ENCODE measurements at places on chromosomes 2 and 18. TPM values are rescaled to one million over a fixed set of nuclear protein-coding genes. Genes with fewer than 3 reads are reported as not detected.

GRCh38 chr2:76563730-76564129, 853.0 kb upstream of the GCFC2 start:
- H3K4me1 ChIP-seq: no peaks in the 10 kb centered on the region
- no peak overlapping the region for H3K4me3 ChIP-seq
- no peaks in the 10 kb centered on the region for H3K27me3 ChIP-seq
- H3K27ac ChIP-seq: no peak overlapping the region
- DNase-seq: no peak
- H3K36me3 ChIP-seq: no peaks in the 10 kb centered on the region

GRCh38 chr2:175001566-175001965, 3.6 kb downstream of the CHN1 start:
- no peak overlapping the region for H3K27ac ChIP-seq
- peaks cover 6% of the 10 kb centered on the region for H3K4me1 ChIP-seq
- H3K36me3 ChIP-seq: no peaks in the 10 kb centered on the region
- DNase-seq: no peak
- H3K4me3 ChIP-seq: no peak overlapping the region

DNA sequence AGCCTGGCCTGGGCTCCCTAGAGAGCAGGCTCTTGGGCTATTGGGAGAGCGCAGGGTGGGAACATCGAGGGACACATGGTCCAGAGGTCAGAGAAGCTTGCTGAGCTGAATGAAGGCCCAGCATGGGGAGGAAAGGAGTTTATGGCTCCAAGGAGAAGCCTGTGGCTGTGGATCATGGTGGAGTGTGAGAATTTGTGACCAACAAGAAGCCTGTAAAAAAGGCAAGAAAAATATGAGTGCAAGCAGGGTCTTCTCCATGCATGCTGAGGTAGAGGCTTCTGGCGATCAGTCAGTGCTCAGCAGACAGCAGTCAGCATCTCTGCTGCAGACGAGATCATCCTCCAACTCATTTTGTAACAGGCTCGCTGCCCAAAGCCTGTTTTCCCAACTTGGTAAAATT, 1.3 kb upstream of the SCYGR3 start:
- peaks cover 17% of the 10 kb centered on the region for H3K27me3 ChIP-seq
- no peak overlapping the region for H3K4me3 ChIP-seq
- no peak for DNase-seq
- H3K27ac ChIP-seq: no peak overlapping the region
- H3K4me1 ChIP-seq: no peaks in the 10 kb centered on the region
- no peaks in the 10 kb centered on the region for H3K36me3 ChIP-seq

DNA sequence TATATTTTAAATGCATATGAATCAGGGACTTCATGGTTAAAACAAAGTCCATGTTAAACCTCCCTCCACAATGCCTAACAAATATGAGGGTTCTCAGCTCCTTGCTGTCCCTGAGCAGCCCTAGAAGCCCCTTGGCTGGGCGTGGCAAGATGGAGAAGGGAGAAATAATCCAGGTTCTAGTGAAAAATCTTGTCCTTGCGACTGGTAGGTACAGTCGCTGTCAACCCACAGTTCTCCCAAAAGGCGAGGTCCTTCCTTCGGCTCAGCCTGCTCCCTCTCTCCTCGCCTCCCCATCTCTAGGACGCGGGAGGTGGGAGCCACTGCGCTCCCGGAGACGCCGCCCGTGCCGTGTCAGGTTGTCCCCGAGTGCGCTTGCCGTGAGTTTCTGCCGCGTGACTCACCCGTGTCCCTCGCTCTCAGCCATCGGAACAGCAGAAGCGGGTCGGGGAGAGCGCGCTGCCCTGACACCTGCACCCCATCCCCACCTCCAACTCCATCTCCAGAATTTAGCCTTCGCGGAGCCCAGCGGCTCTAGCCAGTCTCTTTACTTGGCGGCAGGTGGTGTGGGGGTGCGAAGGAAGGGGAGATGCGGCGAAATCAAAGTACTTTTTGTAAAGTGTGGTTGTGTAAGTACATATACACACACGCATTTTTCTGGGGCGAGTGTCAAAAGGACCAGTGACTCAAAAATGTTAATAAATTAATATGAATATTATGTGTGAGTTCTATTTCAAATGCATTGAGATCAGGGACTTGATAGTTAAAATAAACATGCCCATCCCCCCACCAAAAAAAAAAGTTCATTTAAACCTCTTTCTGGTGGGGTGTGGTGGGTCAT, 65.1 kb upstream of the TMEM17 start:
- no peaks in the 10 kb centered on the region for H3K4me1 ChIP-seq
- peaks cover 32% of the 10 kb centered on the region for H3K27me3 ChIP-seq
- no peak overlapping the region for H3K4me3 ChIP-seq

GRCh38 chr18:60067426-60068210, 167.8 kb downstream of the PMAIP1 start:
- H3K4me1 ChIP-seq: no peaks in the 10 kb centered on the region
- H3K4me3 ChIP-seq: no peak overlapping the region
- DNase-seq: no peak
- H3K36me3 ChIP-seq: no peaks in the 10 kb centered on the region
- no peak overlapping the region for H3K27ac ChIP-seq

DNA sequence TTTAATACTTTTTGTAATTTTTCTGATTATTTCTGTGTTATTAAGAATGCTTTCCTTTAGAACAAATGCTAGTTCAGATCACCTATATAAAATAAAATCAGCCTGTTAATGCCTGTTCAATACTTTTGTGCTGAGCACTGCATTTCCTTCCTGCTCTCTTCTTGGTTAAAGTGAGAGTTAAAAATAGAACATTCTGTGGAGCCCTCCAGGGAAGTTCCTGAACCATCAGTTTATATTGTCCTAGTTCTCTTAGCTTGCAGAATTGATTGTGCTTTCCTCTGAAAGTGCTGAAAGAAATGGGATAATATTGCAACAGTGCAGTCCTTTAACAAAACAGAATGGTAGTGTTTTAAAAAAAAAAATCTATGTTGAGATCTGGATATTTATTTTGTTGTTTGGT, 74.6 kb upstream of the UBXN4 start:
- H3K36me3 ChIP-seq: peaks cover 42% of the 10 kb centered on the region
- no peaks in the 10 kb centered on the region for H3K27me3 ChIP-seq
- no peak for DNase-seq
- H3K27ac ChIP-seq: no peak overlapping the region
- H3K4me1 ChIP-seq: peaks cover 26% of the 10 kb centered on the region

GRCh38 chr2:32514946-32515345, 112.9 kb upstream of the TTC27 start:
- no peaks in the 10 kb centered on the region for H3K27me3 ChIP-seq
- no peak overlapping the region for H3K4me3 ChIP-seq
- H3K27ac ChIP-seq: no peak overlapping the region
- no peaks in the 10 kb centered on the region for H3K4me1 ChIP-seq
- no peak for DNase-seq

DNA sequence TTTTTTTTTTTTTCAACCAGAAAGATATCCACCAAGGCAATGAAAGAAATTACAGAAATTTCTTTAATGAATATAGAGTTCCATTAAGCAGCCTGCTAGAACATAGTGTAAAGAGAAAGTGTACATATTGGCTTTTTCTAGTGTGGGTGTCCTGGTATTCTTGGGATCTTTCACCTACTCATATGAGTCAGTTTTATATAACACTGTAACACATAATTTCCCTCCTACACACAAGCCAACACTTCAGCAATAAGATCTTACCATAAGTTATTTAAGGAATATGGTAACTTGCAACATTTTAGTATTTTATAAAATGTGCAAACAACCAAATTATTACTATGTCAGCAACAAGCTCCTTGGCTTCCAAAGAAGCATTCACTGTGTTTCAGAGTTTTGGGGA, 59.9 kb downstream of the ZRANB3 start:
- no peak for DNase-seq
- H3K4me1 ChIP-seq: no peaks in the 10 kb centered on the region
- no peaks in the 10 kb centered on the region for H3K36me3 ChIP-seq
- H3K27me3 ChIP-seq: no peaks in the 10 kb centered on the region
- no peak overlapping the region for H3K27ac ChIP-seq

HOXD13 gene
- not detected for total RNA-seq

Data from activated CD4-positive, alpha-beta T cell treated with anti-CD3 and anti-CD28 coated beads, Interleukin-2, amount 10 ng/mL, durations not matched to agents 7 days and 5 days (primary cell).